ENCODE measurements at places on chromosomes 13 and 19. TPM values are rescaled to one million over a fixed set of nuclear protein-coding genes. Genes with fewer than 3 reads are reported as not detected.
A peak's percentile ranks its signal among the peaks of the same experiment; 100 is the strongest.

DNA sequence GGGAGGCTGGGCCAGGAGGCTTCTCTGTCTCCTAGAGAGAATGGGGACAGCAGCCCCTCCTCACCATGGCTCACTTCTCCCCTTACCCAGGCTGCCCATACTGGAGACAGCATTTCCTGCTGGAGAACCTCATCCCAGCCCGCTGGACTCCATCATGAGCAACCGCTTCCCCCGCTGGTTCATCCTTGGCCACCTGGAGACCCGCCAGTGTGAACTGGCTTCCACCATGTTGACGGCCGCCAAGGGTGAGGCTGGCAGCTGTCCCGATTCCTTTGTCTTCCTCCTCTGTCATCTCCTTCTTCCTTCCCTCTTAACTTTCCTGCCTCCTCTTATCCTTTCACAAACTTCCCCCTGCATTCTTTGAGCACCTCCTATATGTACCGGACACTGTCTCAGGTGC is 28.0 kb downstream of the ZSWIM4 start:
- no peaks in the 10 kb centered on the region for H3K27me3 ChIP-seq
- H3K27ac ChIP-seq, result no peak overlapping the region
- DNase-seq, result no peak
- no peak overlapping the region for H3K4me3 ChIP-seq
- no peaks in the 10 kb centered on the region for H3K4me1 ChIP-seq

GRCh38 chr19:35157431-35157830 is 2.9 kb downstream of the FXYD5 start:
- no peak overlapping the region for H3K27ac ChIP-seq
- H3K27me3 ChIP-seq, result peaks cover 20% of the 10 kb centered on the region
- H3K4me3 ChIP-seq, result no peak overlapping the region
- no peaks in the 10 kb centered on the region for H3K36me3 ChIP-seq
- no peak for DNase-seq

CGB5 gene
- polyA plus RNA-seq, result not detected

DNA sequence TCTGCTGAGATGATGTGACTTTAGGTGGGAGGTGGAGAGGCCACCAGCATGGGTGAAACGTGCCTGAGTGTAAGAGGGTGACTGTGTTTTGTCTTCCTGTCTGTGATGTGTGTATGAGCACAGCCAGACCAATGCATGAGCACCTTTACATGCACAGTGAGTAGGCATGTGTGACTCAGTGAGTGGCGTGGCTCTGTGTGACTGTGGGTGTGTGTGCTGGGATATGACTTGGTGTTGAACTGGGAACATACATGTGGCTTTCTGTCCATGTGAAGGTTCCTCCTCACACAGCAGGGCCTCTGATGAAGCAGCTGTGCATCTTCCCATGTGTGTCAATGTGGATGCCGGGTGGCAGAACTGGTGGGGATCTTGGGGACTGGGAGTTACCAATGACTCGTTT is 19.9 kb upstream of the LGALS13 start:
- H3K4me1 ChIP-seq, result no peaks in the 10 kb centered on the region
- 0 out of 3 replicates have a peak, but pooled peaks cover 5% of the 10 kb centered on the region for H3K27me3 ChIP-seq
- H3K4me3 ChIP-seq, result no peak overlapping the region
- H3K27ac ChIP-seq, result no peak overlapping the region
- DNase-seq, result no peak
- no peaks in the 10 kb centered on the region for H3K36me3 ChIP-seq

ZNF841 gene
- 6.2 TPM for polyA plus RNA-seq

- peaks cover 41% of the 10 kb centered on the region for H3K4me1 ChIP-seq
- H3K36me3 ChIP-seq, result peaks cover 5% of the 10 kb centered on the region
- peak within 1 kb of the TSS; percentile 99 for H3K4me3 ChIP-seq
- peak within 1 kb of the TSS; percentile 95 for H3K27ac ChIP-seq
- DNase-seq, result peak; percentile 98
- H3K27me3 ChIP-seq, result no peaks in the 10 kb centered on the region
Observed at GRCh38 chr13:51452361-51453206, at the start of gene INTS6. Gene INTS6 (minus strand): TSS chr13:51453036. CDS start chr13:51452525, 511 bp downstream.
